ENCODE measurements at places on chromosomes 5 and 9.

DNA sequence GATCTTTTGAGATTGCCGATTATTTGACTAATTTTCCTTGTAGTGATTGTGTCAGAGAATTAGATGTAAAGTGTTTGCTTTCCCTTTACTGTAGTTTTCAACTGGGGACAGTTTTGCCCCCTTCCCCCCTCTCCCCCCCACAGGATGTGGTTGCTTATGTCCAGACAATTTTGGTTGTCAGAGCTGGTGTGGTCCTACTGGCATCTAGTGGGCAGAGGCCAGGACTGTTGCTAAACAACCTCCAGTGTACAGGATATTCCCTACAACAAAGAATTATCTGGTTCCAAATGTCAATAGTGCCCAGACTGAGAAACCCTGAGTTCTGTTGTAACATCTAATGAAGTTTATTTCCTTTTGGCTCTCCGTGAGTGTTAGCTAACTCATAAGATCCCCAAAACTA is 20.0 kb downstream of the TMEFF1 start:
- no peak for DNase-seq

- no peak for DNase-seq
Observed at GRCh38 chr5:113487416-113487780, 855 bp downstream of the MCC start.

DNA sequence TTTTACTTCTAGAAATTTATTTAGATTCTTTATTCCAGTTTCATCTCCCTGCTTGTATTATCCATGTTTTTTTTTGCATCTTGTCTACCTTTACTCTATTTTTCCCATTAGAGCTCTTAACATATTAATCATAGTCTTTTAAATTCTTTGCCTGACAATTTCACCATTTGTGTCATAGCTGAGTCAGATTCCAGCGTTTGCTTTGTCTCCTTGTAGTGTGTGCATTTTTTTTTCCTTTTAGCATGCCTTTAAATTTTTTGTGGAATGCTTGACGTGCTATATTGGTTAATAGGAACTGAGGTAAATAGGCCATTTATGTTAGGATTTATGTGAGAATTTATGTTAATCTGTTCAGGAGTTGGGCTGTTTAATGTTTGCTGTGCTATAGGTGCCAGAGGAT is 41.8 kb upstream of the NFIL3 start:
- DNase-seq, result no peak

- DNase-seq, result no peak
Observed at GRCh38 chr5:79202076-79202475, 33.9 kb upstream of the JMY start.

GRCh38 chr5:40260361-40260760 is 419.4 kb upstream of the PTGER4 start:
- DNase-seq, result no peak

GRCh38 chr5:125198270-125198974 is 452.0 kb upstream of the ZNF608 start:
- DNase-seq, result peak; percentile 84

DNA sequence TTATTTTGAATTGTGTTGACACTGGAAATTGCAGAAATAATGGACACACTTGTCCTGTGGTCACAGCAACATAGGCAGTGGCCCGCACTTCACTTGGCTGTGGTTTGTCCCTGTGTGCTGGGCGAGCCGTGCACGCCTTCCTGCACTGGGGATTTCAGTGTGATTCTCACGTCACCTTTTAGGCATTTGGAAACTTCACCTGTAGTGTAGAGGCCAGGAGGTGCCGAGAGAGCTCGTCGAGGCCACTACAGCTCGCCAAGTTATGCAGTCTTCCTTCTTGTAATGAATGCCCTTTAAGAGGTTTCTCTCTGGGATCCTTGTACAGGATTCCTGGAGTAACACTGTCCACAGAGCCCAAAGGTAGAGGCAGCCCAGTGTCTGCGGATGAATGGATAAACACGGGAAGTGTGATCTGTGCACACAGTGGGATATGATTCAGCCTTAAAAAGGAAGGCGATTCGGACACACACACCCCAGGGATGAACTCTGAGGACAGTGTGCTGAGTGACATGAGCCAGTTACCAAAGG is 14.7 kb downstream of the TRAF2 start:
- no peak for DNase-seq

- DNase-seq, result no peak
Observed at GRCh38 chr9:115262952-115263351, 145.0 kb upstream of the TNC start.

GRCh38 chr5:109516390-109516789 is 106.6 kb upstream of the PJA2 start:
- DNase-seq, result no peak

DNA sequence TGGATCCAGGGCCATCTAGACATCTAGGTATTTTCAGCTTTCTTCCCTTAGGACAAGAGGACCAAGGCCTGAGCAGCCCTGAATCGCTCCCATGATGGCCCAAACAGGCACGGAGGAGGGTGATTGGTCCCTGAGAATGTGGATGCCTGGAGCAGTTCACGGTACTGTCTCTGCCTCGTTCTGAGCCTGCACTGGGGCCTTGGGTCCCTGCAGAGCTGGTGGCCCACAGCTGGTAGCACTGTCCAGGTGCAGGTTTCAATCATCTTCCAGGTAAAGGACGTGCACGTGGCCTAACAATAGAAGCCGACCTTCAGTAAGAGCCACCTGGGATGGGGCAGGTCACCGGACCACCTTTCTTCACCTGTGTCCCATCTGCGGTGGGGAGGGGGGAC is 19.4 kb upstream of the FCN1 start:
- no peak for DNase-seq

DNA sequence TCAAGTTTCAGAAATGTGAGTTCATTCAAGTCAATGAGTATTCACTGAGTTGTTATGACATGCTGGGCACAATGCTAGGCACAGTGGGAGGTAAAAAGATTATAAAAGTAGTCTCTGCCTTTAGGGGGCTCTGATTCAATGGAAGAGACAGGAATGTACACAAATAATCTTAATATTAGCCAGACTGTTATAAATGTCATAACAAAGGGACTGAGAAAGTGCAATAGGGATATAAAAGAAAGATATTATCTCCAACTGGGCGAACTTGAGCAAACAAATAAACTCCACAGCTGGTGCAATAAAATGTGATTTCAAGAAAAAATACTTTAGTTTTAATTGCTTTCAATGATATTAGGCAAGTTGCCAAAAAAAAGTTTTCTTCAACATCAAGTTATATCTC is 755.2 kb downstream of the BRINP1 start:
- no peak for DNase-seq

GRCh38 chr9:126230692-126231091 is 95.9 kb upstream of the MVB12B start:
- DNase-seq, result no peak

GRCh38 chr9:89814340-89815040 is 209.7 kb downstream of the GADD45G start:
- DNase-seq, result peak; percentile 50

DNA sequence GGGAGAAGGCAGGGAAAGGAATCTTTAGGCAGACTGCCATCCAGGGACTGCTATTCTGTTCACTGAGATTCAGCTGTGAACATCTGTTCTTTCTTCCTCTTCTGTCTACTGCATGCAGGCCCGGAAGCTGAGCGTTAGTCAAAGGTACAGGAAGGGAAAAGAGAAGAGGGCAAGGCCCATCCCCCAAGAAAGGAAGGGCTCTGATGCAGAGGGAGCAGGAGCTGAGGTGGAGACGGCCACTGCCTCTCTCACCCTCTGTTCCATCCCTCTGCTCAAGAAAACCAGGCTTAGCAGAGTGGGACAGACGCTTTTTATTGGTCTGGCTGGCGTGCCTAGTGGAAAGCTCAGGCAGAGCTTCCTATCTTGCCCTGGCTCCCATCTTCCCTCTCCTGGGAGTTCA is 57.6 kb downstream of the PFDN1 start:
- DNase-seq, result no peak

DNA sequence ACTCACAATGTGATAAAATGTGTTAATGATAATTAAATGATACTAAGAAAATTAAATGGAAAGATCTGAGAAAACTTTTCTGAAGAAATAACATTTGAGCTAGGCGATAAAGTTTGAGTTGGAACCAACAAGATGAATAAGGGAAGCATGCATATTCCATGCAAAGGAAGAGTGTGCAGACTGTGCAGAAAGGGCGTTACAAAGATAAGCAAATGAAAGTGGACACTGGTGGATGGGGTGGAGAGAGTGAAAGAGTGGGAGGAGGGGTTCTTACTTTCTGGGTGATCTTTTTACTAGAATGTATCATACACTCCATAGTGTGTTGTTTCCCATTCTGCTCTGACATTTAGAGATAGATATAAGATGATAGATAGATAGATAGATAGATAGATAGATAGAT is 138.7 kb downstream of the HTR1A start:
- DNase-seq, result no peak

- DNase-seq, result no peak
Observed at GRCh38 chr9:14245901-14246525, 67.9 kb downstream of the NFIB start.

DNA sequence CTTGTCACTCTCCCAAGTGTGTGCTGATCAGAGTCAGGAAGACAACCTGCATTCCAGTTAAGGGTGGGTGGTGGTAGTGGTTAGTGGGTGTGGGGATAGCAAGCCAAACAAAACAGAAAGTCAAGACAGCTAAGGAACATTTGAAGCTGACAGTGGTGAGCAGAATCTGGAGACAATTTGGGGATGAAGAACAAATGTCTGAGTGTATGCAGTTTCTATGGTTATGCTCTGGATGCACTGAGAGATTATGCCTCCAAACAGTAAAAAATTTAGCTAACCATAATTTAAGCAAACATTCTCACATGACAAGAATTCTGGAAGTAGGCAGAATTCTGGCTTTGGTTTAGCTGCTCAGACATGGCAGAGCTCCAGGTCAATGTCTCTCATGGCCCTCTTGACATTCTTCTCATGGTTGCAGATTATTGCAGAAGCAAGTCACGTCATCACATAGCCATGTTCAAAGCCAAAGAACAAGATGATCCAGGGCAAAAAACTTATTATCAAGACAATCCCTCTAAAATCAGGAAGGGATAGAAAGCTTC is 148.7 kb downstream of the LURAP1L start:
- DNase-seq, result no peak

DNA sequence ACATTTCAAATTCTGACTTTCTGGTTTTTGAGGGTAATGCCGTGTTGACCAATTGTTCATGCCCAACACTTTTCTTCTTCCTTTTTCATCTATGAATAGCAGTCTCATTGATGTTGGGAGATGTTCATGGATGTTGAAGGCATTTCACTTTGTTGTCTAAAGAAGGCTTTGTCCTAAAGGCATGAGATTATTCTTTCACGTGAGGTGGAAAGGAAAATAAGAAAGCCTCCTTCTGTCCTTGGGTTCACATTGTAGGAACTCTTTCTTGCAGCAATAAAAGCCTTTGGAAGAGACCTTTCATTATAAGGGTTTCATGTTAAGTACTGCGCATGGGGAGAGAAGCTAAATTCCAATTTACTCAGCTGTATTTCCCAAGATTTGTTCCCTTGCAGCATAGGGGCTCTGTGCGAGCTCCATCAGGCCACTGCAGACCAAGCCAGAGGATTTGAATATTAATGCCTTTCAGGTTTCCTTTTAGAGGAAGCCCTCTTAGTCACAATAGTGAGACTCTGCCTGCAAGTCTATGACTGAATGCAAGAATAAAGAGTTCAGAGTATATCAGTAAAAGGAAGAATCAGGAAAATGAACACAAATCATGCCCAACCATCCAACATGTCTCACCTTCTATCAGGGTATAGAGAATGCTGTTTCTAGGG is 274.6 kb downstream of the TMEM38B start:
- no peak for DNase-seq

GRCh38 chr5:180798193-180798592 is 4.4 kb downstream of the MGAT1 start:
- DNase-seq, result no peak

GRCh38 chr9:119537138-119537537 is 167.9 kb upstream of the BRINP1 start:
- no peak for DNase-seq

DNA sequence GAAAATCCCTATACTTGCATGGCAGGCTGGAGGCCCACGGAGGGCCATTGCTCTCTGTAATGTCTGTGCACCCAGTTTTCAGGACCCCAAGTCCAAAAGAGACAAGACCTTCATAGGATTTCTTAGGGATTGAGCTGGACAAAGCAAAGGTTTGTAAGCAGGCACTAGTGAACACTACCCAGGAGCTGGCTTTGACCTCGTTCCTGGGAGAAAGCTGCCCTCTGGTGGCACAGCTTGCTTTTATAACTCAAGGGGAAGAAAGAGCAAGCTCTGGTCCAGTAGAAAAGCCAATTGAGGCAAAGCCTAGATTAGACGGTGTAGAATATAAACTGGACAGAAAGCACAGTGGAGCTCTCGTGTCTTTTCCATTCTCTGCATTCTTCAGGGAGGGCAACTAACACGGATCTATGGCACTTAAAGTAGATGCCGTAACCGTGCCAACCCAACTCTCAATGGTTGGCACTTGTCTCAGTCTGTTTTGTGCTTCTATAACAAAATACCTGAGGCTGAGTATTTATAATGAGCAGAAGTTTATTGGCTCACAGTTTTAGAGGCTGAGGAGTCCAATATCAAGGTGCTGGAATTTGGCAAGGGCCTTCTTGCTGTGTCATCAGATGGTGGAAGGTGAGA is 7.9 kb downstream of the GABRP start:
- DNase-seq, result peak; percentile 58

DNA sequence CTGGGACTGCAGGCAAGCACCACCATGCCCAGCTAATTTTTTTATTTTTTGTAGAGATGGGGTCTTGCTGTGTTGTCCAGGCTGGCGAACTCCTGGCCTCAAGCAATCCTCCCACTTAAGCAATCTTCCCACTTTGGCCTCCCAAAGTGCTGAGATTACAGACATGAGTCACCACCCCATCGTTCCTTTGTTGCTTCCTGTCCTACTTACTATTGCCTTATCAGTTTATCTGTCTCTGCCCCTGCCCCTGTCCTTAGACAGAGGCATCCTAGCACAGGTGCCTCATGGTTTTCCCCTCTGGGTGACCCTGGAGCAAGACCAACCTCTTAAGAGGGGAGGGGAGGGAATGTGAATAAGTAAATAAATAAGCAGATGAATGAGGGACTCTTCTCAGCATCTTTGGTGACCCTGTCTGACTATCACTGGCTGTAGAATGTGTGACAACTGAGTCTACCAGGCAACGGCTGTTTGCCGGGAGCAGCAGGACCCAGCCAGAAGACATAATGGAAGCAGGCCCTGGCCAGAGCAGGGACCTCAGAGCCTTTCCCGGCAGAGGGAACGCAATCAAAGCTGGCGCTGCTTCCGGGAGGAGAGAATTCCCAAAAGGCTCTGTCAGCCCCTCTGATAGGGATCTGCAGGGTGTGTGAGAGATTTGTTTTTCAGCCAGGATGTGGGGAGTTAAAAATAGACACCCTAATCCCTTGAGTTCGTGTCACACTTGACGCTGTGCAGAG is 43.8 kb upstream of the DAB2IP start:
- DNase-seq, result no peak

- no peak for DNase-seq
Observed at GRCh38 chr5:157926977-157927376, 68.0 kb upstream of the CLINT1 start.

GRCh38 chr5:56684159-56684558 is 131.2 kb upstream of the MAP3K1 start:
- no peak for DNase-seq

GRCh38 chr9:128285033-128285784 is 9.1 kb downstream of the SWI5 start:
- no peak for DNase-seq

GRCh38 chr9:128481561-128481960 is 23.0 kb upstream of the GLE1 start:
- DNase-seq, result no peak

GRCh38 chr9:115194216-115194615 is 76.3 kb upstream of the TNC start:
- no peak for DNase-seq

- DNase-seq, result no peak
Observed at GRCh38 chr5:108295578-108296368, 86.1 kb downstream of the FBXL17 start.

All from head of caudate nucleus (tissue), 42 donors.